GM12878 (cell line): ENCODE measurements at places on chromosomes 13 and 19. TPM values are rescaled to one million over a fixed set of nuclear protein-coding genes. Genes with fewer than 3 reads are reported as not detected.
A peak's percentile ranks its signal among the peaks of the same experiment; 100 is the strongest.

DNA sequence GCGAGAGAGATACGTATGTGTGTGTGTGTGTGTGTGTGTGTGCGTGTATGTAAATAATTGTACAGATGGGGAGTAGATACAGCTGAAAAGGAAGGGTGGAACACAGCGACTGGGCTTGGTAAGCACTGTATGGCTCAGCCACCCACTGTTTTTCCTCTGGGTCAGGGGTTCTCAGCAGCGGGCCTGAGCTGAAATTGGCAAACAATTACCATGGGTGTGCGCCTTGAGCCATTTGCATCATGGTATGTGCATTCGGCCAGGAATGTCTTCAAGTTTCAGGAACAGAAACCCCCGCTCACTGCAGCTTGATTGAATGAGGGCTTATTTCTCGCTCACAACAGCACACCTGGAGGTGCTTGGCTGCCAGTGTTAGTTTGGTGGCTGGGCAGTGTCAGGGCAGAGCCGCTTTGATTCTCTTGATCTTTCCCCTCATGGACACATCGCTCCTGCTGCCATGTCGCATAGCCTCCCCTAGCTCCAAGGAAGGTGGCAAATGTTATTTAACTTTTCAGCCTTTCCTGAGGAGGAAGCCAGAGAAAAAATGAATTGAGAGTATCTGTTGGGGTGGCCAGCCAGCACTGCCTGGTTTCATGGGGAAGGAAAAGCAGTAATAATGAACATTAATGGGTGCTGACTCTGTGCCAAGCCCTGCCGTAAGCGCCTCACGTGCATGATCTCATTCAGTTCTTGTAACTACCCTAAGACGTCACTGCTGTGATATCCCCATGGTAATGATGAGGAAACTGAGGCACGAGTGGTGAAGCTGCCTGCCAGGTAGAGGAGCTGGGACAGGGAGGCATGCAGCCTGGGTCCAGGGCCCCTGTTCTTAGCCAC lies 126.9 kb downstream of the SIPA1L3 start:
- peak overlapping the region; percentile 69 for H3K27ac ChIP-seq
- H3K4me1 ChIP-seq = peaks cover 39% of the 10 kb centered on the region
- peaks cover 9% of the 10 kb centered on the region; the same call in 1 of the 2 replicates for H3K36me3 ChIP-seq

- no peaks in the 10 kb centered on the region for H3K4me1 ChIP-seq
- H3K27ac ChIP-seq = no peak overlapping the region
- H3K36me3 ChIP-seq = no peaks in the 10 kb centered on the region
- no peak overlapping the region for H3K4me3 ChIP-seq
These were observed 647.2 kb upstream of the KLHL1 start for GRCh38 chr13:70755456-70755855.

GRCh38 chr13:98490195-98490836 lies 86.6 kb downstream of the STK24 start:
- H3K4me1 ChIP-seq = peaks cover 48% of the 10 kb centered on the region
- H3K27me3 ChIP-seq = no peaks in the 10 kb centered on the region
- no peak for DNase-seq
- no peak overlapping the region for H3K4me3 ChIP-seq
- H3K27ac ChIP-seq = no peak overlapping the region

DNA sequence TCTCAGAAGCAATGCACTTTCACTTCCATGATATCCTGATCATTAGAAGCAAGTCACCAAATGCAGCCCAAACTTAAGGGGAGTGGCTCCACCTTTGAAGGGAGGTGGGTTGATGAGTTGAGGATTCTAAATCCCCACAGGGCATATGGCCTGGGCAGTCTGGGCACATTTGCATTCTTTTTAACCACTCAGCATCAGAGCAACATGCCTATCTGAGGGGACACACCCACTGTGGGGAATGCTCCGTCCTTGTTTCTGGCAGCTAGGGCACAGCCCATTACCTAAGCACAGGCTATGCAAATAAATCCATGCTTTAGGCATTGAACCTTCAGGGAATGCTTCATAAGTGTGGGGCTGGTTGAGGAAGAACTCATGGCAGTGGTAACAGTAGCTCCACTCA lies 12.3 kb upstream of the SACS start:
- no peaks in the 10 kb centered on the region for H3K4me1 ChIP-seq
- no peak overlapping the region for H3K27ac ChIP-seq
- H3K27me3 ChIP-seq = no peaks in the 10 kb centered on the region
- no peaks in the 10 kb centered on the region for H3K36me3 ChIP-seq
- no peak overlapping the region for H3K4me3 ChIP-seq
- no peak for DNase-seq

- peaks cover 18% of the 10 kb centered on the region for H3K4me1 ChIP-seq
- H3K27ac ChIP-seq = peak overlapping the region; percentile 94
- H3K36me3 ChIP-seq = no peaks in the 10 kb centered on the region
- no peak for DNase-seq
- H3K27me3 ChIP-seq = no peaks in the 10 kb centered on the region
These were observed 665 bp downstream of the TUBGCP3 start for GRCh38 chr13:112587212-112587763.

- no peaks in the 10 kb centered on the region for H3K36me3 ChIP-seq
- no peaks in the 10 kb centered on the region for H3K27me3 ChIP-seq
- H3K4me3 ChIP-seq = no peak overlapping the region
- H3K27ac ChIP-seq = no peak overlapping the region
- H3K4me1 ChIP-seq = no peaks in the 10 kb centered on the region
These were observed 292.0 kb upstream of the ZNF507 start for GRCh38 chr19:32053376-32053775.

DNA sequence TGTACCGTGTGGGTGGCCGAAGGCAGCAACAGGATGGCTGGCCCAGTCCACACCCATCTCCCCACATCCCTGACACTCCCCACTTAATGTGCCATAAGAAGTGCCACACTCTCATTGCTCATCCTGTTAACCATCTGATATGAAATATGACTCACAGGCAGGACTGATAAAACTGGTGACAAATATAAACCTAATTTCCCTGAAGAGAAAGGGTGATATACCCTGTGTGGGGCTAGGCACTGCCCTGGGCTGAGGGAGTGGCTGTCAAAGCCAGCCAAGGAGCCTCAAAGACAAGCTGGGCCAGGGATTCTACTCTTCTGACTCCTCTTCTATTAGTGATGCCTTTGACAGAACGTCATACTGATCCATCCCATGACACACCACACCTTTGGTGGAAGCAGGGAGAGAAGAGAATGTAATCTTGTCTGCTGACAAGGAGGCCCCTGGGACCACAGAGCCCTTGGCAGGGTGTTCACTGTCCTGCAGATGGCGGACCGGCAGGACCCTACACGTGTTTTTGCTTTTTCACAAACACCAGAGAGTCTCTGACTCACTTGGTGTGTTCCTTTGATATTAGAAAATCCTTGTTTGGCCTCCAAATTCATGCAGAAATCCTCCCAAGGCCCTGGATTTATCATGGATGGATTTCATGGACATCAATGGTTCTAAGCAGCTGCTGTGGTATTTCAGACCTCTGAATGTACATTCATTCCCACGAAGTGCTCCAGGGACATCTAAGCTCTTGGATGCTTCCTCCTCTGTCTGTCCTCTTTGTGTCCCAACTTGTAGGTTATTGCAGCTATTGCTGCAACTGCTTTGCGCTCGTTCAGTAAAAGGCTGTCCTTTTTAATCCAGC lies 98.0 kb upstream of the WASF3 start:
- no peak overlapping the region for H3K27ac ChIP-seq
- H3K27me3 ChIP-seq = no peaks in the 10 kb centered on the region
- H3K4me1 ChIP-seq = no peaks in the 10 kb centered on the region
- no peaks in the 10 kb centered on the region for H3K36me3 ChIP-seq
- DNase-seq = no peak
- H3K4me3 ChIP-seq = no peak overlapping the region

GRCh38 chr19:43511324-43511723 lies 6.8 kb upstream of the PHLDB3 start:
- DNase-seq = no peak
- no peaks in the 10 kb centered on the region; the same call in none of the 2 replicates for H3K36me3 ChIP-seq
- no peak overlapping the region for H3K4me3 ChIP-seq
- H3K4me1 ChIP-seq = no peaks in the 10 kb centered on the region
- no peaks in the 10 kb centered on the region for H3K27me3 ChIP-seq

DNA sequence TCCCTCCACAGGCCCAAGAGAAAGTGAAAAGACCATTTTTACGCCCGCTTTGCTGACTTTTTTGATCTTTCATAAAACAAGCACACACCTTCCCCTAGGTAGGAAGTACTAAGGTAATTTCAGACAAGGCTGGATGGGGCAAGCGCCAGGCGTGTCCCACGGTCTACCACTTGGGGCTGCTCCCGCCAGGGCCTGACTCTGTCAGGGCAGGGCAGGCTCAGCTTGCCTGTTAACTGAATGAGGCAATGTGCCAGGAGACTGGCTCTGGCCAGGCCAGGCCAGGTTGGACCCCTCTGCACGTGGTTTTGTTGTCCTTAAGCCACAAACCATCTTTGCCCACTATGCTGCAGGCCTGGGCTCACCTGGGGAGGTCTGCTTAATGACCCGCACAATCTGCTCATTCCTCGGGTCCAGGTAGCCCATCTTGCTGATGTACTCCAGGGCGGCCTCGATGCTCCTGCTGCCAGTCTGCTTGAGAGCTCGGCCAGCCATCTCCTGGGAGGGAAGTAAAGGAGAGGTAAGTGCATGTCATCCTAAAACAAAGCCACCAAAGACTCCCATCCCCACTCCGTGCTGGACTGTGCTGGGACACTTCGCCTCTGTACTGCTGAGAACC lies 70.4 kb downstream of the LATS2 start:
- no peaks in the 10 kb centered on the region for H3K27me3 ChIP-seq
- H3K36me3 ChIP-seq = no peaks in the 10 kb centered on the region
- no peak overlapping the region for H3K27ac ChIP-seq
- no peak for DNase-seq
- no peaks in the 10 kb centered on the region for H3K4me1 ChIP-seq
- H3K4me3 ChIP-seq = no peak overlapping the region

DNA sequence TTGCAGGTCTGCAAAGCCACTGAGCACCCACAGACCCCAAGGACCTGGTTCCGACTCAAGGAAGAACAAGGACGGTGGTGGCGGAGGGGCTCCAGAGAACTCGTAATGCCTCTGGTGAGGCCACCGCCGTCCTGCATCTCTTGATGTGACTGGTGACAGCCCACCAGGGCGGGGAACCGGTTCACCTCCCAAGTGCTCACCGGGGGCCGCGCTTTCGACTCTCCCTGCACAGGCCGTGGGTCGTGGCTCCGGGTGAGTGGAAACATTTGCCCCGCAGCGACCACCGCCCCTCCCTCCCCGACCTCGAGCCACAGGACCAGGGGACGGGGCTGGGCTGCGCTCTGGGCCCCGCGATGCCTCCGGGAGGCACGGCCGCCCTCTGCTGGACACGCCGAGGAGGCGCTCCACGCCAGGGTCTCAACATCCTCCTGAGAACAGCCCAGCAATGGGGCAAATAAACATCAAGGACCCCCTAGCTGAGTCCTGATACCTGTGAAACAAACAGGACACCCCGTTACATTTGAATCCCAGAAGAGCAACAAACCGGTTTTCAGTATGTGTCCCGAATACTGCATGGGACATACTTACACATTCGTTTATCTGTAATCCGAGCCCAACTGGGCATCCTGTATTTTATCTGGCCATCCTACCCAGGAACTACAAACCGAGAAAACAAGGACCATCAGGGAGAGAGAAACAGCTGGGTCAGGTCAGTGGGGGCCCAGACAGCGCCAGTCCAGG lies 3.9 kb upstream of the PLPP2 start:
- DNase-seq = no peak
- H3K27me3 ChIP-seq = peaks cover 4% of the 10 kb centered on the region
- no peaks in the 10 kb centered on the region for H3K36me3 ChIP-seq
- H3K27ac ChIP-seq = no peak overlapping the region
- no peak overlapping the region for H3K4me3 ChIP-seq

DNA sequence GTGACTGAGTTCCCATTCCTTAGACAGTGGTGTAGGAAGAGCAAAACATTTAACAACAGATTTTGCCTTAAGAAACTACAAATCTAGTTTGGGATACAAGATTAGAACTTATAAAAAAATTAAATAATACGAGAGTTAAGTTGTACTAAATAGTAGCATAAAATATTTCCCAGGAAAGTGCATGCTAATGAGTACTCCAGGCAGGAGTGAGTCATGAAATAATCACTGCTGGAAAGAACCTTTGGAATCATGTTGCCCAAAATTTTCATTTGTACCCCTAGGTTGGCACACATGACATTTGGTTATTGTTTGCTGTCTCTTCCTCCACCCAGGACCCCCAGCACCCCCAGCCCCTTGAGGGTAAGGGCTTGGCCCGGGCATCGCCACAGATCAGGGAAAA lies 26.3 kb upstream of the KL start:
- no peak overlapping the region for H3K27ac ChIP-seq
- DNase-seq = no peak
- no peaks in the 10 kb centered on the region for H3K27me3 ChIP-seq
- no peaks in the 10 kb centered on the region for H3K36me3 ChIP-seq
- no peaks in the 10 kb centered on the region for H3K4me1 ChIP-seq
- no peak overlapping the region for H3K4me3 ChIP-seq

DNA sequence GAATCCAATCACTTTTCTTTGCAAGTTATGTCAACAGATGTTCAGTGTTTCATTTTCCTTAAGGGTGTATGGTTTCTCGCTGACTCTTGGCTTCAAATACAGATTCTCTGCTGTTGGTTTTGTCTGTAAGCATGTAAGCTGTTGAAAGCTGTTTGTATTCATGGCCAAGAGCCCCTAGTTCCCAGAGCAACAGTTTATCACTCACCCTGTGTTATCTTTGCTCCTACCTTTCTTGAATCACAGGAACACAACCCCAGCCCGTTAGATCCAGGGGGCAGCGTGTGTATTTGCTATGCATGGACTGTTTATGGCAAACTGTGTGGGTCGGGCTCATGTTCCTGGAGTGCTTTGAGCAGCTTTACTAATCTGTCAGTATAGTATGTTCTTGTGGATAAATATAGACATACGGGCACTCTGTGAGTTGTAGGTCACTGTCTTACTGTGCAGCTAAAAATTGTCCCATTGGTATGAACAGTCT lies 28.9 kb downstream of the FRY start:
- no peak for DNase-seq
- H3K36me3 ChIP-seq = no peaks in the 10 kb centered on the region
- H3K4me3 ChIP-seq = no peak overlapping the region
- no peaks in the 10 kb centered on the region for H3K27me3 ChIP-seq
- no peaks in the 10 kb centered on the region for H3K4me1 ChIP-seq

DNA sequence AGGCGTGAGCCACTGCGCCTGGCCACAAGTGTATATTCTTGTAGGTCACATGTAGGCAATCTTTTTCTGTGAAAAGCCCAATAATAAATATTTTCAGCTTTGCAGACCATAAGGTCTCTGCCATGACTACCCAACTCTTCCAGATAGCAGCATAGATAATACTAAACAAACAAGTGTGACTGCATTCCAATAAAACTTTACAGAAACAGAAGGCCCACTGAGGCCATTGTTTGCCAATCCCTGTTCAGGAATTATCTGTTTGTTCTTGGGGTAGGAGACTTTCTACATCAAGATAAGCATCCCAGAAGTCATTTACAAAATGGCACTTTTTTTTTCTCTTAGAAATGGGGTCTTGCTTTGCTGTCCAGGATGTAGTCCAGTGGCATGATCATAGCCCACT lies 2.8 kb upstream of the ZNF329 start:
- no peak overlapping the region for H3K27ac ChIP-seq
- H3K4me3 ChIP-seq = no peak overlapping the region
- no peaks in the 10 kb centered on the region for H3K4me1 ChIP-seq
- DNase-seq = no peak
- no peaks in the 10 kb centered on the region for H3K36me3 ChIP-seq
- H3K27me3 ChIP-seq = no peaks in the 10 kb centered on the region

The KLK4 gene
- not detected in 2 replicates for polyA plus RNA-seq

The PSG11 gene
- not detected in 2 replicates for polyA plus RNA-seq

The VPS36 gene
- 24.8 and 29.0 TPM in 2 replicates for polyA plus RNA-seq

The UGGT2 gene
- 12.7 and 13.9 TPM in 2 replicates for polyA plus RNA-seq

The REXO1 gene
- 3.6 and 3.7 TPM in 2 replicates for polyA plus RNA-seq

The CYP2A6 gene
- polyA plus RNA-seq = not detected in 2 replicates

The TEAD2 gene
- polyA plus RNA-seq = 0.10 and 0.13 TPM in 2 replicates
